ENCODE measurements at places on chromosomes 6 and 20.

DNA sequence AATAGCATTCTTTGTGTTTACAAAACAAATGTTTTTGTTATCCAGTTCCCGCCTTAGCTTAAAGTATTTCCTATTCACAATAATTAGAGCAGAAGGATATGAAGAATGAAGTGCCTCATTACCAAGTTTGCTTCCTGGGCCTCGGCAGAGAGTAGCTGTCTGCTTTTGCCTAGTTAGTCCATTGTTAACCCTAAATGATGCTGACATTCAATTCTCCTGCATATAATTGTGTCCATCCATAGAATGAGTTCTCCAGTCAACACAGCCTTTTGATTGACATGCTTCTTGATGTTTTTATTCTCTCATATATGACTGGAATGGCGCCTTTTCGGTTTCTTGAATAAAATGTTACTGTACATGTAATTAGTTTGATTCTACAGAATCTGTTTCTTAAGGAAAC lies 100.9 kb downstream of the MYB start:
- DNase-seq = no peak

GRCh38 chr6:124163676-124164075 lies 360.0 kb downstream of the NKAIN2 start:
- no peak for DNase-seq

DNA sequence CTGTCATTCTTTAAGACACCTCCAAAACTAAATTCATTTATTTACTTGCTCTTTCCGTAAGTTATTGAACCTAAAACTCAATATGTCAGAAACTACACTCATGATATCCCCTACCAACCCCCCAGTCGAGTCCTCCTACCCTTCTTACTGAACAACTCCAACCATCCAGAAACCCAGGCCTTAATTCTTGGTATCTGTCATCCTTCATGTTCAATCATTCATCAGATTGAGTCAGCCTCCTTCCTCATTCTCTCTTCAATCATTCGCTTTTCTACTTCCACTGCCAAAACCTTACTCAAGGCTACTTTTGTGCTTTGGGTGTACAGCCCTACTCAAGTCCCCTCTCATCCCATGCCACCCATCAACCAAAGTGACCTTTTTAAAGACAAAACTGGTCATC lies 95.7 kb downstream of the SMLR1 start:
- no peak for DNase-seq

- no peak for DNase-seq
Measured at GRCh38 chr6:1636272-1636825, 26.6 kb downstream of the FOXC1 start.

- no peak for DNase-seq
Measured at GRCh38 chr6:36605560-36606391, 11.6 kb downstream of the SRSF3 start.

GRCh38 chr6:147825848-147826247 lies 317.4 kb downstream of the SAMD5 start:
- DNase-seq = no peak

- no peak for DNase-seq
Measured at GRCh38 chr20:20327746-20328145, 40.2 kb upstream of the INSM1 start.

- DNase-seq = no peak
Measured at GRCh38 chr6:8829796-8830195, 394.5 kb upstream of the SLC35B3 start.

DNA sequence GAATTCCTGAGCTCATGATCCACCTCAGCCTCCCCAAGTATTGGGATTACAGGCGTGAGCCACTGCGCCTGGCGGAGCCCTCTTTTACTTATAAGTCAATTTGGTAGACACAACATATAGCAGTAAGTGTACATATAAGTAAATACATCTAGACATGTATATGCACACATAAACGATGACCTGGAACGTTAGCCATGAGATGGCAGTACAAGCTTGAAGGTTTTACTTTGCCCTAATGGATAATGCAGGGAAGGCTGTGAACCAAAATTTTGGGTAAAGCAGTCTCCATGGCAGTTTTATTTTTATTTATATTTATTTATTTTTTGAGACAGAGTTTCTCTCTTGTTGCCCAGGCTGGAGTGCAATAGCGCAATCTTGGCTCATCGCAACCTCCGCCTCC lies 2.4 kb upstream of the GNMT start:
- DNase-seq = no peak

DNA sequence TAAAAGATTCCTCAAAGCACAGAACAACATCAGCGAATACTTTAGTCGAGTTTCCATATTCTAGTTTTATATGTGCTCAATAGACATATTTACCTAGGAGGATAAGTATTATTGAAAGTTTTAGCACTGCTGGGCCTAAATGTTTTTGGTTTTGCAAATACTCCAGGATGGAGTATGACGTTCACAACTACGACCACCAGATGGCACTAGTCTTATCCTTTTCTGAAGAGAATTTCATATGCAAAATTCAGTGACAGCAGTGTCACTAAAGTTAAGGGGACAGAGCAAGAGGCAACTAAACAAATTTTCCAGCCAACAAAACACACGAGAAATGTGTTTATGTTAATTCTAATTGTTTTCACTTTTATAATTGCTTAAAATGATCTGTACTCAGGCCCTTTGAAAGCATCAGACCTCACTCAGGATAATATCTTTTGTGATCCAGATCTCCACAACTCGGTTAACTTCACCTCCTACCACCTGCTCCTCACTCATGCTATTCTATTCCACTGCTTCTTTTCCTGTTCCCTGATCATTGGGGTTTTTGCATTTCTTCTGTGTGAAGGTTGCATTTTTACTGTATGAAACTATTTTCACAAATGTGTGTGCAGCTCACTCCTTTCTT lies 220.8 kb downstream of the TRDN start:
- DNase-seq = peak; percentile 56

DNA sequence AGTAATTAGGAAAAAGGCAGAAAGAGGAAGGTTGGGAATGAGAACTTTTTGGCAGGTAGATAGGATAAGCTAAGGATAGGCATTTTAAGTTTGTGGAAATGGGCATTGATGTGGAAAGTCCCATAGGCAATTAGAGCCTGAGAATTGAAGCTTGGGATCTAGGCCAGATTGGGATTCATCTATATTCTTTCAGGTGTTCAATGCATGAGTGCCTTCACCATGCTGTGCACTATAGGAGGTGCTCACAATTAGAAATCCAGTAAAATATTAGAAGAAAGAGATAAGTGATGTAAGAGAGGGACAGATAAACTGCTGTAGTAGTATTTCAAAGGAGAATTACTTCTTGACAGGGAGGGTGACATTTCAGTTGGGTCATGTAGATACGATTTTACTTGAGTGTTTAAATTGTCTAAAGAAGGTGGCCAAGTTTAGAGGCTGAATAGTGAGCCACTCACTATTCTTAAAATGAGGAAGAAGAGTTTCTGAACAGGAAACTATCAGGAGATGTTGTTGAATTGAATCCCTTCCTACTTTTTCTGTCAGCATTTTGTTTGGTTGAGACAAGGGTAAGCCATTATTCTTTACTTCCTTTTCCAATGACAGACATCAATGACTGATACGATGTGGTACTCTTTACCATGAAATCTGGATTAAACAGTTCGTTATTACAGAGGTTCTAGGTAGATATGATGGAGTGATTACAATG lies 31.0 kb upstream of the CTAGE9 start:
- DNase-seq = no peak

GRCh38 chr20:44166008-44166407 lies 21.0 kb downstream of the JPH2 start:
- DNase-seq = no peak

DNA sequence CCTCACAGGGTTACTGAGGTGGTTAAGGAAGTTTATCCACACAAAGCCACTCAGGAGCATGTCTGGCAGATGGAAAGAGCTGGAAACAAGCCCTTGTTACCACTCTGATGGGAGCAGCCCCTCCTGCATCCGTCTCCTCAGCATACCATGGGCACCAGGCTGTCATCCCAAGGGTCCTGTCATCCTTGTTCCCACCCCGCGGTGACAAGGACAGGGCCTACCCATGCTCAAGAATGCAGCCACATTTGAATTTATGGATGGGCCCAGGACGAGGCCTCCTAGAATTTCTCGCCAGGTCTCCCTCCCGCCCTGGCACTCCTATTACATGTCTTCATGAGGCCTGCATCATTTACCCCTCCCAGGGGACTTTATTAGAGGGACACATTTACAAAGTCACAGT lies 60.0 kb downstream of the NPEPL1 start:
- no peak for DNase-seq

GRCh38 chr6:44590471-44590870 lies 203.0 kb downstream of the CDC5L start:
- no peak for DNase-seq

- DNase-seq = no peak
Measured at GRCh38 chr20:14208956-14209355, 128.5 kb downstream of the FLRT3 start.

DNA sequence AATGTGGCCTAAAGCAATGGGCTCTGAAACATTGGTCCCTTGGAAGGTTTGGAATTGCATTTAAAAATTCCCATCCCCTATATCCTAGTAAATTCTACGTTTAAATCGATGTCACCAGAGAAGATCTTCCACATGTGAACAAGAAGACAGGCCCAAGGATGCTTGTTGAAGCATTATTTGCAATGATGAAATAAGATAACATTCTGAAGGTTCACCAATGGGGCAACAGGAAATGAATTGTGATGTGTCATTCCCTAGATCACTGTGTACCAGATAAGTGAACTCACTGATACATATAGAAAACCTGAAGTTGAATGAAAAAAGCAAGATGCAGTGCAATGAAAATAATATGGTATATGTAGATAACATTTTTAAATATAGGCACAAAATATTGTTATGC lies 464.3 kb upstream of the BTBD3 start:
- DNase-seq = peak; percentile 64

- DNase-seq = peak; percentile 76
Measured at GRCh38 chr20:44576297-44576696, 6.1 kb upstream of the PKIG start.

Measured in endothelial cell of umbilical vein (primary cell).